Foreskin keratinocyte (primary cell): ENCODE measurements at places on chromosomes 3 and 15. TPM values are rescaled to one million over a fixed set of nuclear protein-coding genes. Genes with fewer than 3 reads are reported as not detected.

The ANKRD63 gene
- not detected in 2 replicates for total RNA-seq

The DGKG gene
- 0.11 TPM in 1 of 2 replicates, not detected in the other for total RNA-seq

The PRR20G gene
- total RNA-seq = not detected in 2 replicates

The CAPN3 gene
- 3.3 and 3.8 TPM in 2 replicates for total RNA-seq

The ADAMTS9 gene
- 0.07 and 0.21 TPM in 2 replicates for total RNA-seq

The SPINT1 gene
- total RNA-seq = 107 and 121 TPM in 2 replicates

The GPR176 gene
- total RNA-seq = 46.2 and 49.1 TPM in 2 replicates

The PRSS50 gene
- not detected in 2 replicates for total RNA-seq

The CHST14 gene
- total RNA-seq = 5.5 and 6.2 TPM in 2 replicates

The RBPMS2 gene
- not detected in 2 replicates for total RNA-seq

The RETNLB gene
- total RNA-seq = not detected in 2 replicates

The MKRN2OS gene
- 3.1 and 3.9 TPM in 2 replicates for total RNA-seq

The DAZL gene
- total RNA-seq = not detected in 2 replicates

The PLSCR2 gene
- not detected in 2 replicates for total RNA-seq

The CCR4 gene
- total RNA-seq = not detected in 2 replicates

The PPP1R14D gene
- total RNA-seq = not detected in 2 replicates

The CLSTN2 gene
- total RNA-seq = 0.14 and 0.27 TPM in 2 replicates

The LRRC34 gene
- total RNA-seq = 1.7 and 2.6 TPM in 2 replicates

The GP5 gene
- total RNA-seq = not detected in 2 replicates

The SI gene
- not detected in 2 replicates for total RNA-seq

The TM4SF4 gene
- not detected in 2 replicates for total RNA-seq

The CFAP91 gene
- total RNA-seq = 0.03 and 0.07 TPM in 2 replicates

The GABRB3 gene
- total RNA-seq = 0.60 and 2.1 TPM in 2 replicates

The APBA2 gene
- 13.9 and 21.1 TPM in 2 replicates for total RNA-seq
